ENCODE measurements at places on chromosomes 1 and 21.

- DNase-seq = peak; percentile 33
Measured at GRCh38 chr1:246724731-246725095, 504 bp downstream of the SCCPDH start.

- DNase-seq = no peak
Measured at GRCh38 chr21:45149021-45149420, 74.6 kb downstream of the ADARB1 start.

DNA sequence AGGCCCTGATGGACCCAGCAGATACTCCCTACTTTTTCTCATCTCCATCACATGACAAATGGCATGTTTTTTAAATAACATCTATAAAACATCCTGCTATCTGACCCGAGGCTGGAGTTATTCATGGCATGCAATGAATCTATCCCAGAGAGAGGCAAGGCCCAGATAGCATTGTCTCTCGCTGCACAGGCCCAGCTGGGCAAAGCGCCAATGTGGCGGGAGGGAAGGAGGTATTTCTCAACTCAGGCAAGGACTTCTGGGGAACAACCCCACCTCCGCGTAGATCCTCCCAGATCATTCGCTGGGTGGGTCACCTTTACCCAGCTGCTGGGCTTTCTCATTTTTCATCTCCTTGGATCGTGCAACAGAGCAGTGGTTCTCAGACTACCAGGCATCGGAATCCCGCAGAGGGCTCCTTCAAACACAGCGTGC lies 59.8 kb downstream of the ERG start:
- no peak for DNase-seq

GRCh38 chr1:172895761-172896160 lies 155.0 kb downstream of the TNFSF18 start:
- no peak for DNase-seq

DNA sequence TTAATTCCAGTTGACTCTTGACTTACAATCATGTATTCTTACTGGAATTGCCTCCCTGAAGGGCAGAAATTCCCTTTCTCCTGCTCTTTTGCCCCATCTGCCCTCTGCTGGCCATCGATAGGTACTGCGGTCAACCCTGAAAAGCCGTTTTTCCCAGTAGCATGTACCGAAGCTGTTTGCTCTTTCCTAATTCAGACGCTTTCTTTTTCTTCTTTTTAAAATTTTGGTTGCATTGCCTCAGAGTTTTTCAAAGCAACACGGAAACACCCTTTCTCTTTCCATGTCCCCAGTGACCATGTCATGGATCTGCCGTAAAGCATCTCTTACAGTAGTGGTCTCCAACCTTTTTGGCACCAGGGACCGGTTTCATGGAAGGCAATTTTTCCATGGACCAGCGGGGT lies 164.2 kb upstream of the C1orf21 start:
- DNase-seq = peak; percentile 52

- DNase-seq = no peak
Measured at GRCh38 chr1:189350983-189351616, 1126.6 kb downstream of the BRINP3 start.

- DNase-seq = no peak
Measured at GRCh38 chr1:27122652-27123051, 32.3 kb downstream of the SLC9A1 start.

DNA sequence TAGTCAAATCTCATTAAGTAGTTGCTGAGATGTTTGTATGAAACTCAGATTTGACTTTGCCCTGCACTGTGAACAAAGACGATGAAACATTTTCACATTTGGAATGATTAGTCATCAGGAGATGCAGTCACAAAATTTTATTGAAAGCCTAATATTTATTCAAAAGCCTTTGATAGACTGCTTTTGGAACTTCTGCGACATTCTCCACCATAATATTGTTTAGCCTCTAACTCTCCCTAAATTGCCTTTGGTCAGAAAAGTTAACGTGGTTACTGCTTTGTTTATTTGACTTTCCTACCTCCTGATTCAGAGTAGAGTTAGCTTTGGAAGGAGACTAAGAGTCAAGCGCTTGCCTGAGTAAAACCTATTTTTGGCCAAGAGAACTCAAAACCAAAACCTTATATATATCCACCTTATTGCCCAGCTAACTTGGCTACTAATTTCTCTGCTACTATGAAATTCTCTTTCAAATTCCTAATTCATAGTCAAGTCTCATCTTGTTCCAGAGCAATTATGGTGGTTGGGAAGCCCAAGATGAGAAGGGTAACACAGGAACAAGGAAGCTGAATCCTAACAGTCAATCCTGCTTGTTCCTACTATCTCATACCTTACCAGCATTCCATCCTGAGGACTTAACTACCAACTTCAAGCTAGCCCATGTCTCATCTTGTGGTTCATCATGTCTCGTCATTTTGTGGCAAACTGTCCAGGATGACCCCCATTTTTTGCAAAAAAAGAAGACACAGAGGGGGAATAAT lies 429.6 kb downstream of the USP25 start:
- no peak for DNase-seq
